ENCODE measurements at places on chromosomes 1 and 21.

DNA sequence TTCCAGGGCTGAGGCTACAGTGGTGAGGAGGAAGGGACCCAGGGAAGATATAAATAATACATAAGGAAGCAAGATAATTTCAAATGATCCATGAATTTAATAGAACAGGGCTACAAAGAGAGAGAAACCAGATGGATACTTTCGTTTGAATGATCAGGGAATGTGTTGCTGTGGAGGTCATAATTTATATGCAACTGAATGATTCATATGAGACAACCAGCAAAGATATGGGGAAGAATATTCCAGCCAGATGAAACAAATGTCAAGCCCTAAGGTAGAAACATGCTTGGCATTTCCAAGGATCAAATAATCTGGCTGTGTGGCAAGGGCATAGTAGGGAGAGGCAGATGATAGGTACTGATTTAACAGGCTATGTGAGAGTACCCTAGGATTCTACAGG lies 84.8 kb upstream of the ZC3H11B start:
- no peak for DNase-seq

DNA sequence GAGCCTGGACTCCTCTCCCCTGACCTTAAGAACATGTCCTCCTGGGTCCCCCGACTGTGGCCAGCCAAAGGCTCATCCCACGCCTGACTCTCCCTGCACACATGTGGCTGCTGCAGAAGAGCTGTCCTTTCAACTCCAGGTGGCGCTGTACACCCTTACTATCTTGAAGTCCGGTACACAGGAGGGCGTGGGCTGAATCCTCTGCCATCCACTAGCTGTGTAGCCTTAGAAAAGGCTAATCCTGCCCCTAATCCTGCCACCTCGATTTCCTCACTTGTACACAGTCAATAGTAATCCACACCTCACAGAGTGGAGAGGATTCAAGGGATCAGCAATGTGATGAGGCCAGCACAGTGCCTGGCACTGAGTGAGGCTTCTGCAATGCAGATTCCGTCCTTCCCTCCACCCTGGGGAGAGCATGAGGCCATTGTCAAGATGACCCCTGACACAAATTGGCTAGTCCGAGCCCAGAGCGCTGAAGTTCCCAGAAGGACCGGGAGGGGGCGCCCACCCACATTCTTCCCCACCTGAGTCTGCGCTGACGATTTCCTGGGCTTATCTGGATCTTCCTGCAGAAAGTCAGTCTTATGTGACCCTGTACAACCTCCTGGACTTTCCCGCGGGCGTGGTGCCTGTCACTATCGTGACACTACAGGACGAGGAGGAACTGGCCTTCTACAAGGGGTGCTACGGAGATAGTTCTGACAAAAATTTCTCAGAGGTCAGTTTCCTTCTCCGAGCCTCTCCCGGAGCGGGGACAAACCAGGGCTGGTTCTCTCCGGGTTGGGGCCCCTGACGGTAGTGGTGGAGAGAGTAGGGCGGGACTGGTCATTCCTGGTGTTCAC lies 47.1 kb upstream of the DMBX1 start:
- peak; percentile 29 for DNase-seq

DNA sequence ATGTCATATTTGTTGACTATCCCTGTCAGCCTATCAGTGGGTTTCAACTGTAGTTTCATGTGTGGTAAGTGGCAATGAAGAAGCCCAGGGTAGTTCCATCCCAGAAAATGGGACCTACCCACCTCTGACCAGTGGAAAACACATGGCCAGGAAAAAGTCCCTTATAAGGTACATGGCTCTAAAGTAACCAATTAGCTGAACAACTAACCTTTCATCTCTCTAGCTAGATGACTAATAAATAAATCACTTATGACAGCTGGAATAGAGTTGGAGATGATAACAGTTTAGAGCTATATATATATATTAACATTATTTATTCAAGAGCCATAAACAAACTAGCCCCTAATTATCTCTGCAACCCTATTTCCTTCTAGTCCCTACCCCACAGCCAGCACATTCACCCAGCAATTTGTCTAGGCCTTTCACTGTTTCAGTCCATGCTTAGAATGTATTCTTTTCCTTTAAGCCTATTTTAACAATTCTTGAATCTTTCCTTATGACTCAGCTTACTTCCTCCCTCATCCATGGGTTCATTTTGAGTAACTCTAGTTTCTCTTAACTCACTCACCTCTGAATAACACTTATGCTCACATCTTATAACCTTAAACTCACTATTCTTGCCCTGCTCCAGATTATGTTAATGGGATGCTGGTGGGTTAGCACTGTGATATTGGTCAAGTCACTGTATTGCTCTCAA lies 83.7 kb downstream of the TNFSF18 start:
- no peak for DNase-seq

- no peak for DNase-seq
Measured at GRCh38 chr1:162919034-162919433, 58.1 kb upstream of the CCDC190 start.

DNA sequence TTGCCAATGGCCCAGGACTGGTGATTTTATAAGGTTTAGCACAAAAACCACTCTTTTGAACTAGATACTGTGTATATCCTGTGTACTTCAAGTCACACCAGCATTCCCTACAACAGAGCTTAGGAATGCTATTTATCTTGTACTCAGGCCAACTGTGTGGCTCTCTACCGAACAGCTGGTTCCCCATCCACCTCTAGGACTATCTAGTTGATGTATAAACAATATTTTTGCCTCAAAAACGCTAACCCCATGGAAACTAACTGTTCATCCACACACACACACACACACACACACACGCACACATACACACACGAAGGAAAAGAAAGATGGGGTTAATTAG lies 28.7 kb upstream of the SLC45A3 start:
- no peak for DNase-seq

DNA sequence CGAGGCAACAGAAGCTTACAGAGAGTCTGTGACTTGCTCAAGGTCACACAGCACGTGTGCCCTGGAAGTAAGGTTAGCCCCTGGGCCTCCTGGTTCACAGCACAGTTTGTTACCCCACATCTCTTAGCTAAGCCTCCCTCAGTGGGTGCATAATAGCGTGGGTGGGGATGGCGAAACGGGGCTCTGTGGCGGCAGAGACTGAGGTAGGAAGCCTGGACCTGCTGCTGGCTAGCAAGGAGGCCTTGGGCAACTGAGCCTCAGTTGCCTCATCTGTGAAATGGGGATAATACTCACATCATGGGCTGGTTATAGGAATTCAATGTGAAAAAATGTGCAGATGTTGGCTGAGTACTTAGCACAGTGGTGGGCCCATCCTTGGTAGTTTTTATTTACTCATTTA lies 596 bp downstream of the PADI4 start:
- DNase-seq, result no peak

- DNase-seq, result peak; percentile 60
Measured at GRCh38 chr1:235093696-235094592, 34.7 kb downstream of the TOMM20 start.

GRCh38 chr1:17161926-17162800 lies 42.8 kb upstream of the PADI1 start:
- no peak for DNase-seq

DNA sequence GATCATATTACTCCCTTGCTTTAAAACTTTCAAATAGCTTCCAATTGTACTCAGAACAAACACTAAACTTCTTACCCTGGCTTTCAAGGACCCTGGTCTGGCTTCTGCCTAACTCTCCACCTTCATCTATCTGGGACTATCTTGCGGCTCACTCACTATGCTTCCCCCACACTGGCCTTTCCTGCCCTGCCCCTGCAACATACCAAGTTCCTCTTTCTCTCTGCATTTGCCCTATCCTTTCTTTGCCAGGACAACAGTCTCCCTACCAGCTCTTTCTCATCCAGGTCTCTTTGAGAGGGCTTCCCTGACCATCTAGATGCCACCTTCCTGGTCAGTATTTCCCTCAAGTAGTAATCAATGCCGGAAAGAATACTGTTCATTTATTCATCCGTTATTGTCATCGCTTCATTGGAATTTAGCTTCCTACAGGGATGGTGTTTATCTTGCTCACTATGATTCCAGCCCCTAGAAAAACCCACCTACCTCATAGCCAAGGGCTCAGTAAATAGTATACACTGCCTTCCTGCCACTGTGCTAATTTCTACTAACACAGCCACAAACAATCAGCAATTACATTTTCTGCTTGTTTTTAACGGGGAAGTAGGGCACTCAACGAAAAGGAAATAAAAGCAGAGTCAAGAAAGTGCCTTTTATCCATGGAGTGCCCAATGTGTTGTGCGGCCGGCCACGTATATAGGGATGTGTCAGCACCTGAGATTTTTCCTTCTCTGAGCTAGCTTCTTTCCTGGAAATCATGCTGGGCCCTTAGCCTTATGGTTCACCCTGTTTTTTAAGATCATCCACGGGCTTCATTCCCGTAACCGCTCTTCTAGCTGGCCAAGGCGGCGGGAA lies 521 bp upstream of the CDC7 start:
- DNase-seq, result no peak

DNA sequence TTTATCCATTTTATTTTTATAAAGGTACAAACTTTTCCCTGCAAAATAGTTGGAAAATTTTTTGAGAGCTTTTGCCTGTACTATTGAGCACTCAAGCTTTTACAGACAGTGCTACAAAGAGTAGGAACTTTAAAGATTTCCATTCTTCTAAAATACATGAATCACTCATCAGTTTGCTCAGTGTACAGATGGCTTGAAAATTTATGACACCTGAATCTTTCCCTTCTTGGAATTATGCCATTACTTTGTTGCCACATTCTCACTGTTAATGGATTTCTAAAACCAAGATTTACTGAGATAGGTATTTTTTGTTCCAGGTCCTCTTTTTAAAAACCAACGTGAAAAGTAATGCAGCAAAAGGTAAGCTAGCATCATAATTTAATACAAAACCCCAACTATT lies 76.0 kb downstream of the GPATCH2 start:
- DNase-seq, result no peak

- no peak for DNase-seq
Measured at GRCh38 chr1:202576816-202577215, 133.4 kb downstream of the SYT2 start.

All from NCI-H1092 (cell line).